ENCODE measurements at places on chromosomes 13 and 19.
A peak's percentile ranks its signal among the peaks of the same experiment; 100 is the strongest.

- no peak for DNase-seq
These were observed 202.8 kb upstream of the ZNF536 start for GRCh38 chr19:30169196-30169900.

GRCh38 chr19:14118165-14119051 is 846 bp upstream of the PRKACA start:
- no peak for DNase-seq

DNA sequence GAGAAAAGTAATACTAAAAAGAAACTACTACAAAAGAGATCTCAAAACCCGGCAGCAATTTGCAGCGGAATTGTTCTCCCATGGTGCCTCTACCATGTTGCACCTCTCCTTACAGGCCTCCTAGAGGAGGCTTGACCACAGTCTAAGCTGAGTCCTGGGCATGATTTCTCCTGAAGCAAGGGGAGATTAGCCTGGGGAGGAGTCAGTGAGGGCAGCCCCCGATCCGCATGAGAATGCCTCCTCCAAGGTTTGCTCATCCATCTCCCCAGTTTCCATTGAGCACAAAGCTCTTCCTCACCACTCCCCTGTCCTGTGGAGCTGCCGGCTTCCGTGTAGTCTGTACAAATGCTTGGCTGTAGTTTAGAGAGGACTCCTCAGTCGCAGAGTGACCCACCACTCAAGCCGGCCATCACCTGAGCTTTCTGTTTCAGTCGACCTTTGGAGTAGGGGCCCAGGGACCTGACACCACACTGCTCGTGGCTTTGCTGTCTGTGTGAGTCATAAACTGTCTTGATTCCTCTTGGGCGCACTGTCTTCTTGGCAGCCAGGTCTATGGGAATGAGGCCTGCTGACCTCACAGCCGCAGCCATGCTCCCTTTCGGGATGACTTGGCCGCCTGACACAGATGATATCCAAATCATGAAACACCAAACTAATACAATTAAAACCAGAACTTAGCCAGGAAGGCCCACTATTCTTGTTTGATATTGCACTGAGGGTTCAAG is 72.3 kb downstream of the C1QTNF9 start:
- DNase-seq = peak; percentile 2

DNA sequence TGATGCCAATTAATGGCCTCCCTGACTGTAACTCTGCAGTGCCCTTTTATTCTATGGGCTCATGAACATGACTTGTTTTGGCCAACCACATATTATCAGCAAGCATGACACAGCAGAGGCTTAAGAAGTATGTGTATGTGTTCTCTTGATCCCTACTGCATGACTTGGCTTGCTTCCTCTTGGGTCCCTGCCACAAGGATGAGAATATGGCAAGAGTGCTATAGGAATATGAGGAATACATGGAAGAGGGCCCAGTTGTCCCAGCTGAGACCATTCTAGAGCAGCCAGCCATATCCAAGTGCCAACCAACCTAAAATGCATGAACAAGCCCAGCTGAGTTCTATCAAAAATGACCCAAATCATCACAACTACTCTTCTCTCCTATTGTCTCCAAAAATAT is 576.7 kb upstream of the PCDH9 start:
- DNase-seq = no peak

GRCh38 chr19:52237197-52237596 is 32.2 kb upstream of the ZNF766 start:
- DNase-seq = no peak

DNA sequence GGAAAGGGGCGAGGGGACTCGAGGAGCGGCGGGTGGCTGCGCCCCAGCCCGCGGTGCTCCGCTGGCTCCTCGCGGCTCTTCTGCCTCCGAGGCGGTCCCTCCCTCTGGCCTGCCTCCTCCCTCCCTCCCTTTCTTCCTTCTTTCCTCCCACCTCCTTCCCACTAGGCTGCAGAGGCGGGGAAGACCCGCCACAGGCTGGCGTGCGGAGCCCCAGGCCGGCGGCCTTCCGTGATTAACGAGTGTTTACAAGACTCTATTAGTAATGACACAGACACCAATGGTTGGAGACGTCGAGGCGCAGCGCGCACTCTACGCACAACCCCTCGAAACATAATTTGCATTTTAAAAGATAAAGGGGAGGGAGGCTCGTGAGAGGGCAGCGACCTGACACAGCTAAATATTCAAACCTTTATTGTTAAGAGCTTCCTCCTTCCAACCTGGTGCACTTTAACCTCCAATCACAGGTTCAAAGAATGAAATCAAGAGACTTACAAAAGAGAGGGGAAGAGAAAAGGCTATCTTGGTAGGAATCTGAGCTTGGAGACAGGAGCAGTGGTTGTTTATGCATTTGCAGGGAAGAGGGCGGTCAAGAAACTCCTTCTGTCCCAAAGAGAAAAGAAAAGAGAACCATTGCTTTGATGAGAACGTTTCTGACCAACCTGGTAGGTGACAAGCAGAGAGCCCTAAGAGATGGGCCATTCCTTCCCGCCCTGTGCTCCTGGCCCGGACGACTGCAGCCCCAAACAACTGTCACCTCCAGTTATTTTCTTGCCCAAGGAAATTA is at the start of gene CDX2:
Gene CDX2, minus strand, starts transcription at position 234 of the 784 bp plus-strand sequence. CDS start 309 bp downstream, outside the sequence.
- no peak for DNase-seq

DNA sequence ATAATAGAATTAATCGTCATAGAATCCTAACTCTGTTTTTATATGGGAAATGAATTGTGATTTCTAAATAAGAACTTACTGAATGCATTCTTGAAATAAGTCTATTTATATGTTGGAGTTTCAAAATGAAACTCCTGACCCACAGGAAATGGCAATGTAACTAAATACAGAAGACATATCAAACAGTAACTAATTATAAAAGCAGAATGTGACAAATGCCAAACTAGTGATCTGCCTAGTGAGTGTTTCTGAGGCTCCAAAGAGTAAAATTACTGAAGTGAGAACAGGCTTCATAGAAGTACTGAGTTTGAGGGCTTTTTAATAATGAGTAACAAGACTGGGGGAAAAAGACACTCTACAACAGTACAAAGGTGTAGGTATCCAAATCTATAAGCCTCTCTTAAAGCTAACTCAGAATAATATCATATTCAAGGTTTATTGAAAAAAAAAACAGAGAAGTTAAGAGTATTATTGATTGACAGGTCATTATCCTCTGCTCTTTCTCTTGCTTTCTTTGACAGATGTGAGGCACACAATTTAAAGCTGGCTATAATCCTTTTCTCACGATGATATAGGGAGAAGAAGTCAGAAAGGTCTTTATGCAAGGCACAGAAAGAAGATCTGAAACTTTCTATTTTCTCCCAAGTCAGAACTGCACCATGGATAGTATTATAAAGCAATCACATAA is 17.4 kb upstream of the ATXN8OS start:
- no peak for DNase-seq

- no peak for DNase-seq
These were observed 13.1 kb downstream of the HPN start for GRCh38 chr19:35054626-35055025.

- DNase-seq = no peak
These were observed 44.7 kb downstream of the CARS2 start for GRCh38 chr13:110661256-110661655.

Data from stimulated activated CD4-positive, alpha-beta T cell treated with anti-CD3 and anti-CD28 coated beads, TNF-alpha, amount 100 ng/mL, for 48 hours (primary cell).